T-helper 17 cell (primary cell): ENCODE measurements at places on chromosomes 1 and 21.

DNA sequence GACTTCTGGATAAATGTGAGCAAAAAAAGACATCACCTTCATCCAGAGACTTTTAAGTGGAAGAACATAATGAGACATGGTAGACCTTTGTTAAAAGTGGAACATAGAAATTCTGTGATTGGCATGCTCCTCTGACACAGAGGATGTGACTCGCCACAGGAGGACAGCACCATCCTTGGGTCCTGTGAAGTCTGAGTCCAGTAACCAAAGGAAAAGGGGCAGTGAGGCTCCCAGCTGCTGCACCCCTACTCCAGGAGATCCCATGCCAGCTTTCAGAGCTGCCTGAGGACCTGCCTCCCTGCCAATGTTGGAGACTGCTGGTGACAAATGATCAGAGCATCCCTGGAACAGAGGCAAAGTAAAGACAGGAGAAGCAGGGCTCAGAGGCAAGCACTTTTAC is 136.2 kb downstream of the BRINP2 start:
- no peak for DNase-seq

- peak; percentile 14 for DNase-seq
These were observed 13.0 kb downstream of the CHIT1 start for GRCh38 chr1:203216274-203217138.

GRCh38 chr21:45090966-45091365 is 16.6 kb downstream of the ADARB1 start:
- no peak for DNase-seq

DNA sequence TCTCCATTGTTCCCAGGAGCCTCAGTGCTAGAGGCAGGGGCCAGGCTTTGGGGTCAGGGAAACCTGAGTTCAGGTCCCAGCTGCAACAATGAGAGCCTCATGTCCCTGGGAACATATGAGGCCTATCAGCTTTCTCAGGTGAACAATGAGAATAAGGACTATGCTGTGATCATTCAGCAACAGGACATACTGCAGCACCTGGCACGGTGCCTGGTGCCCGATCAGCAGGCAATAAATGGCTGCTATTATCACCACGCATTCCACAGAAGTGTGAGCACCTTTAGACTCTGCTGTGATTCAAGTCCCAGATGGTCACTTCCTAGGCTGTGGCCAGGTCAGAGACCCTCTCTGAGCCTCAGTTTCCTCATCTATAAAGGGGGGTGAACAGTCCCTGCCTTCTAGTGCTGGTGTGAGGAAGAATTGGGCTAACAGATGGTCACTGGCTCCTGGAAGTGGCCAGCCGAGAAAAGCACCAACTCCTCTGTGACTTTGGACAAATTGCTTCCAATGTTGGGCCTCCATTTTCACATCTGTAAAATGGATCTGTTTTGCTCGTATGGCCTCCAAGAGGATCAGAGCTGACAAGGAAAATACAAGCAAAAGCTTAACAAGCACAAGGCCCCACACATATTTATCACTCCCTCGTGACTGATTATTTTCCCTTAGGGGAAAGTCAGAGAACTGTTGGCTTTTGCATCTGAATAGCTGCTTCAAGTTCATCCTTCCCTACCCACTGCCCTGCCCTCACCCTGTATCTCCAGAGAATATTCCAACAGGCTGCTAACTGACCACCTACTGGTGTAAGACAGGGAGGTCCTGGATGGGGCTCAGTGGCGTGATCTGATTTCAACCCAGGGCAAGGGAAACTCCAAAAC is 1.1 kb downstream of the SLC5A9 start:
- DNase-seq = no peak

- DNase-seq = no peak
These were observed 26.9 kb upstream of the DDR2 start for GRCh38 chr1:162605225-162605927.

GRCh38 chr1:196558411-196558810 is 49.8 kb downstream of the KCNT2 start:
- DNase-seq = no peak

- no peak for DNase-seq
These were observed 279.5 kb downstream of the KIF26B start for GRCh38 chr1:245434280-245434679.

DNA sequence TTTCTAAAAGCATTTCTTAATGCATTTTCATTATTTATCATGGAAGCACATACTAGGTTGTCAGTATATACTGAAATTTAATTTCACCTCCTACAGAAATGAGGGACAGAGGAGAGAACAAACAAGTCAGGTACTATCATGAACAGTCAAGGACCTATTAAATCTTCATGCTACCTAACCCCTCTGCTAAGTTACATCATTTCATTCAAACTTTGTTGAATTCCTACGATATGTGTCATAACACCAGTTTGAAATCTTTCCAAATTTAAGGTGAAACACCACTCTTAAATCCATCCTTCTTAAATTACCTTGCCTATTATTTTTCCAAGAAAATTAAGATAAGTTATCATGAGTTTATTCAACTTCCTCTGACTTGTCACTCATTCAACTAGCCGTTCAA is 78.9 kb downstream of the DENND1B start:
- DNase-seq = no peak

GRCh38 chr21:41745026-41745820 is 21.6 kb downstream of the RIPK4 start:
- no peak for DNase-seq

- DNase-seq = no peak
These were observed 22.8 kb downstream of the IFI44 start for GRCh38 chr1:78672428-78672827.

GRCh38 chr1:153832293-153832692 is 57.1 kb downstream of the SLC27A3 start:
- no peak for DNase-seq

DNA sequence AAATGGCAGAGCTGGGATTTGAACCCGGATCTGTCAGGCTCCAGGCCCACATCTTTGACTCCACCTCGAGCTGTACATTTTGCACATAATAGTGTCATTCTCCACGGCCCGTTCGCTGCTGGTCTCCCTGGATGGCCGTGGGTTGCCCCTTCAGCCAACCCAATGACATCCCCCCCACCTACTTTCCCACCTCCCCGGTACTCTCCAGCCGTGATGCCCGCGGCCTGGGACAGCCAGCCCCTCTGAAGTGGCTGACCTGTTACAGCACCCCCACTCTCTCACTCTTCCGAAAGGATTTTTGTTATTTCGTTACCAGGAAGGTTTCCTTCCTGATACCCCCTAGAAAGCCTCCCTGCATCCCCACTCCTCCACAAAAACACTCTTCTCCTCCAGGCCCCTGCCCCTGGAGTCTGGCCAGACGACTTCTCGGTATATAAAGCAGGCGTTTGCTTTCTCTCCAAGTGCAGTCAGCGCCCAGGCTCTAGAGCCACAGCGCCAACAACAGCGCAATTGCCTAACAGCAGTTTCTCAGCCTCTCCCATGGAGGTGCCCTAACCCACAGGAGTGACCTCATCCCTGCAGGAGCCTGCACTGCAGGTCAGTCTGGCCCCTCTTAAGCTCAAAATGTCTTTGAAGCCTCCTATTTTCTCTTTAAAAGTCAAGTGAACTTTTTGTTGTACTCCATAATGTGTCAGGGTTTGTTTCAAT is 14.5 kb upstream of the GJB5 start:
- DNase-seq = no peak

DNA sequence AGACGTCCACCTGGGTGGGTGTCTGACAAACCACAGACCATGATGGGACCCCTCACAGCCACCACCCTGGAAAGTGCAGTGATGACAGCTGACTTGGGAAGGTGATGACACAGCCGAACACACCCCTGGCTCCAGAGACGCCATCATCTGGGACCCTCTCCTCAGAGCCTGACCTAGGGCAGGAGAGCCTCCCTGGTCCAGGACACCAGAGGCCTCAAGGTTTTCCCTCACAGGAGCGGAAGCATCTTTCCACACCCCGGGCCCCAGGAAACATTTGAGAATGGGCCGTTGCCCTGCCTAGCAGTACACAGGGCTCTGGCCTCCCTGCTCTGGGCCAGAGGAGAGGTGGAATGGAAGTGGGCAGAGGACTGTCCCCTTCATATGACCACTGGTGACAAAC is 79.7 kb downstream of the SYT2 start:
- DNase-seq = no peak

DNA sequence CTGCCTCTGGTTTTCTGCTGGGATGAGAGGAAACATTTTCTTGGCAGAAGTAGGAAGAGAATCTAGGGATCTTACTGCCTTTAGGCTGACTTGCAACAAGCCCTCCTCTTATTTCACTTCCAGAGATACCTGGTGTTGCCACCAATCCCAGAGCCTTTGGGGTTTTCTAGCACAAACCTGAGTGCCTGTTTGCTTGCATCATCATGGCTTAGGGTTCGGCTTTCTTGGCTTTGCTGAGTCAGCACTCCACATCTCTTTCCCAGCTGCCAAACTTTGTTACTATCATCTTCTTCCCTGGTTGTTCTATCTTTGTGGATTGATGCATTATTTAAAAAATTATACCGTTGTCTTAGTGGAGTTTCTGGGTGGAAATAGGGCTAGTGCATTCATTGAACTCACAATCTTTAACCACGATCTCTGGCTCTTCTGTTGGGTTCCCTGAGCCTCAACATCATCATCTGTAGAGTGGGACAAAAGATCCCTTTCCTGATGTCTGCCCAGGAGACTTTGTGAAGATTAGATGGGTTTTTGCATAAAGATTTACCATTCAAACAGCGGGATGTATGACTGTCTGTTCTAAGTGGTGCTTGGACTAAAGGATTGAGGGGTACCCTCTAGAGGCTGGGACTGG is 76.6 kb upstream of the SELENON start:
- DNase-seq = no peak

DNA sequence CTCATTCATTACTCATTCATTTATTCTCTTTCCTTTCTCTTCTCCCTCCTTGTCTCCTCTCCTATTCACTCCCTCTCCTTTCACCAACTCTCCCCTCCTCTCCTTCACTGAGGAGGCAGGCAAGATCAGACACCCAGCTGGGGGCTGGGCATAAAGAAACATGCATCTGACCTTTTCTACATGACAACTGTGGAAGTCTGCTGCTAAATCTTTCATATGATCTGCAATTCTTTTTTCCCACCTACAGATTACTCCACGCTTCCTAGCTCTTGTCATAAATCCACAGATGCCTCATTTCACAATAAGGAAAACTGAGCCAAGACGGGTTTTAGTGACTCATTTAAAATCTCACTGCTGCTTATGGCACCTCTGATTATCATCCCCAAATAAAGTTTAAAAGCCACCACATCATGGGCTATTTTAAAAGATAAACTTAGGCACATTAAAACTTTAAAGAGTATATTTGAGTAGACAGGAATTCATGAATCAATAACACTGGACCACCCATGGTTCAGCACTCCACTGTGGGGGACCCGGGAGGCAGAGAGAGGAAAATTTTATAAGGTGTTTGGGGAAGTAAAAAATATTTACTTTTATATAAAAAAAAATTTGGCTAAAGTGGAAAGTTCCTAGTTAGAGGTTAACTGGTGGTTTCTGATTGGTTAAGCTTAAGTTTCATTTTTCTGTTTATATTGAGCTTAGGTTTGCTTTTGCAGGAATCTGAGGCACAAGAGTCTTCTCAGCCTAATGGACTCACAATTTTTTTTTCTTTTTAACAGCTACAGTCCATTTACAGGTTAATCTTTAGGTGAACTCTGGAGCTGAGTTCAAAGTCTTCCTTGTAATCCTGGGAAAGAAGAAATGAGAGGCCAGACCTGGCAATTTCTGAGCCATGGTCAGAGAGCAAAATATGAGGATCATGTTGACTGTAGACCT is 55.8 kb upstream of the DNAH14 start:
- no peak for DNase-seq

DNA sequence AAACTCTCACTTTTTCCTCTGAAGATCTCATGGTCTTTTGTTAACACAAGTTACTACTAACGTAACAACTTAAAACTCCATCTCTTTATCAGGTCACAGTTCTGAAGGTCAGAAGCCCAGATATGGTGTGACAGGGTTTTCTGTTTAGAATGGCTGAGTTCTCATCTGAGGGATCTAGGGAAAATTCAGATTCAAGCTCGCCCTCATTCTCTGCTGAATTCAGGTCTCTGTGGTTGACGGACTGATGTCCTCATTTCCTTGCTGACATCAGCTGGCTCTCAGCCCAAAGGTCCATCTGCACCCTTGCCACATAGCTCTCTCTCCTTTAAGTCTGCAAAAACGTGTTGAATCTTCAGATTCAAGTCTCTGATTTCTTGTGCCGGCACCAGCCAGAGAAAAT is 6.1 kb upstream of the NTPCR start:
- no peak for DNase-seq

GRCh38 chr1:202160377-202160940 is at the start of gene PTPN7:
Gene PTPN7, minus strand, starts transcription at chr1:202160602. Its CDS starts 1,200 bp downstream, at chr1:202159402.
- DNase-seq = peak; percentile 57

DNA sequence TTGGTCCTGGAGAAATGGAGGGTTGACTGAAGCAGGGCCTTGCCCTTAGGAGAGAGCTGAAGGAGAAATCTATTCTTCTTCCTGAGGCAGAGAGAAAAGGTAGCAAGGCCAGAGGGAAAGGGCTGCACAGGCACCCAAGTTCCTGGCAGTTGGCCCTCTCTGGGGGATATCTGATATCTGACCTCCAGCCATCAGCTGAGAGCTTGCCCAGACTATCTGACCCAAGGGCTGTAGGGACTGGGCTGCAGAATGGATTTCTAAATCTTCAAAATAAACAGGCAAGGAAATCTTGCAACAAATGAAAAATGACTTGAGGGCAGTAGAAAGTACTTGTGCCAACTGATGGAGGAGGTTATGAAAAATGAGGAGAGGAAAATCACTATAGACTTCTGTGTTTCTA is 498 bp upstream of the CLCA2 start:
- no peak for DNase-seq

DNA sequence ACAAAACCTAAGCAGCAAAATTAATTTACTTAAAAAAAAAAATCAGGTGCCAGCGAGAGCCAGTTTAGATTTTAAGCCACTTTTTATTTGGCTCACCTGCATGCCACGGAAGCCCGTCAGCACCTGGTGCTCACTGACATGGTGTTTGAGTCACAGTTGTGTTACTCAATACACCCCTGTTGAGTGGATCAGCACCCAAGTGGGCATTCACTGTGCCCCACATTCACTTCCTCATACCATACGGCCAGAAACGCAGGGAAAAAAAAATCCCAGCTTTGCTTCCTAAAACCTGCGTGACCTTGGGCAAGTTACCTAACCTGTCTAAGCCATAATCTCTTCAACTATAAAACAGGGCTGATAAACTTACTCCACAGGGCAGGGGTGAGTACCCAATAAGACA is 42.8 kb upstream of the SIM2 start:
- DNase-seq = no peak

DNA sequence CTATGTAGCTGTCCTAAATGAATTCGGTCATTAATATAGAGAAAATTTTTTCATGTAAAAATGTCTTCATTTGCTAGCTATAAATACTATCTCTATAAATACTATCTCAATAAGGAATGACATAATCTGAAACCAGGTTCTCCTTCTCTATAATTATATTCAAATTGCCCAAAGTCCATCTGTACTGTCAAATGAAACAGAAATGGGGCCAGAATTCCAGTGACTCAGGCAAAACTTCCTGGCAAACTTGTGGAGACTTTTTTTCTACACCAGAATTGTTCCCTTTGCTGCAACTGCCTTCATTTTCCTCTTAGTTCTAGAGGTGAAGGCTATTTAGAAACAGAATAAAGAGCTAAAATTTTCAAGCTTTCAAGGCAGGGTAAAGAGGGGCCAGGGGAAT is 152.5 kb downstream of the KCNH1 start:
- no peak for DNase-seq

GRCh38 chr1:34590211-34590623 is 164.6 kb upstream of the GJB5 start:
- no peak for DNase-seq

- no peak for DNase-seq
These were observed 437.9 kb downstream of the MATN1 start for GRCh38 chr1:30285501-30285932.

- DNase-seq = no peak
These were observed 35.7 kb downstream of the DPT start for GRCh38 chr1:168693197-168693871.

GRCh38 chr1:16092923-16093511 is 19.6 kb upstream of the FAM131C start:
- DNase-seq = no peak
